Activated gamma-delta T cell treated with anti-CD3 and anti-CD28 coated beads, Interleukin-2, amount 50 U/mL, for 16 hours (primary cell): ENCODE measurements at places on chromosomes 16 and 17.

DNA sequence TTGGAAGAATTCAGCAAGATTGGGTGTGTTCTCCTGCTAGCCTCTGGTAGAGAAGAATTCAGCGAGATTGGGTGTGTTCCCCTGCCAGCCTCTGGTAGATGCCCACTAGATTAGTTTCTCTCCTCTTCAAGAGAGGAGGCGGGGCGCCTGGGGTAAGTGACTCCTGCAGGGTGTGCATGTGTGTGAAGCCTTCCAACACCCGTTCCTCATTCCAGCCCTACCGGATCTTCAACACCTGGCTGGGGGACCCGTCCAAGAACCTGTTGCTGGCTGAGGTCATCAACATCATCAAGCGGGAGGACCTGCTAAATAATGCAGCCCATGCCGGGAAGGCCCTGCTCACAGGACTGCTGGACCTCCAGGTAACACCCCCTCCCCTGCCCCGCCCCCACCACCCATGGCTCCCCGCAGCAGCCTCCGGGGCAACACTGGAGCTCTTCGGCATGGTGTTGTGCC lies 21.3 kb downstream of the TMEM186 start:
- DNase-seq, result no peak

DNA sequence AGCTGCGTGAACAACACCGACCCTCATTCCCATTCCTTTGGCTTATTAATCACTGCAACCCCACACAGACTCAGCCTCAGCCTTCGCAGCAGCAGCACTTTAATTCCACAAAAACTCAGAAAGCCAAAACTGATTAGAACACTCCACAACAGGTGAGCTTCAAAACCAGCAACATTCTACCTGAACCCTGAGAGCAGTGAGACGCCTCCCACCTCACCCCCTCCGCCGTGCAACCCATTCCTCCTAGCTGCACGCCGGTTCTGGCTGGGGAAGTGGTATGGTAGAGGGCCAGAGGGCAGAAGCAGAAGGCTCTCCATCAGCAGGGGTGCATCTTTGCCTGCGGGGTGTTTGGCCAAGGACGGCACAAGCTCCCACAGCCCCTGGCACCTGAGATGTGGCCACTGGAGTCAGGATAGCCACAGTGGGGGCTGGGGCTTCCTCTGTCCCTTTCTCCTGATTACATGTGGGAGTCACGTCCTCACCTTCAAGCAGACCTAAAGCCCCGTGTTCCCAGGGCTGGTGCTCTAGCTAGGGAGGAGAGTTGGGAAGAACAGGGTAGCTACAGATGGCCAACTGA lies 1.6 kb downstream of the BORCS6 start:
- DNase-seq, result no peak

DNA sequence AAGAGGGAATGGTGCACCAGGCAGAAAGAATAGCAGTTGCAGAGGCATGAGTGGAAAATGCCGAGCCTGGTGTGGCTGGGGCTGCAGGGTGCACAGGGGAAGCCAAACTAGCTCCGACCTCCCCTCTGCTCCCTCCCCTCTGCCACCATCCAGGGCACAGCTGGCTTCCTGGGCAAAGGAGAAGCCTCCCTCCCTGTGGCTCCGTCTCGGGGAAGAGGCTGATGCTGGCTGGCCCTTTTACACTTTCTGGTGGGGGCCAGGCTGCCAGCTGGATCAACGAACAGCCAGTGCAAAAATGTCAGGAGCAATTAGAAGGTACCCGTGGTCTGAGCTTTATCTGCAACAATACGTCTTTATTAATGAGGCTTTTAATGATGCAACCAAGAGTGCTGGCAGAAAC lies 37.1 kb upstream of the KCNJ12 start:
- DNase-seq, result no peak

DNA sequence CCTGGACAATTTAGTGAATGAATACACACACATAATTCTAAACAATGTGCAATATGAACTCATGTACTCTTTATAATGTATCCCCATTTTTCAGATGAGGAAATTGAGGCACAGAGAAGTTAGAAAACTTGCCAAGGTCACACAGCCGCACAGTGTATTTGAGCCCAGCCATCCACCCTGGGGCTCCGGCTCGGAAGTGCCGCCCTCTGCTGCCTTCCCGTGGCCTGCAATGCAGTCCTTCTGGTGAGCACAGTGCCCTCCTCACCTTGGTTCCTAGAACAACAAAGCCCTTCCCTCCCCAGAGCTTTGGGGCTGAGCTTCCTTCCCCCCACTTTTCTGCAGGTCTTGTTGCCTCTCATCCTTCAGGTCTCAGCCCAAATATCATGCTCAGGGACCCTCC lies 63.7 kb downstream of the C16orf78 start:
- no peak for DNase-seq

DNA sequence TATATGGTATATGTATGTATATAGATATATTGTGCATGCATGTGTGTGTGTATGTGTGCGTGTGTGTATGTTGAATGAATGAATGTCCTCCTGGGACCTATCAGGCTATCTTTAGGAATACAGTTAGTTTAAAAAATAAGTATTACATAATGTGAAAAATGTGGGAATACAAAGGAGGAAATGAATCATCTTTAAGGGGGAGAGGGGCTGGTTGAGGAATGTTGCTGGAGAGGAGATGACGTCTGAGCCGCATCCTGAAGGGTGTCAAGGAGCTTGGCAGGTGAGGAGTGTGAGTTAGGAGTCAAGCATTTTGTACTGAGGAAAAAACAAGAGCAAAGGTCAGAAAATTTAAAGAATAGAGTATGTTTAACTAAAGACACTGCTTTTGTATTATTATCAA lies 62.4 kb upstream of the NLK start:
- DNase-seq, result no peak

DNA sequence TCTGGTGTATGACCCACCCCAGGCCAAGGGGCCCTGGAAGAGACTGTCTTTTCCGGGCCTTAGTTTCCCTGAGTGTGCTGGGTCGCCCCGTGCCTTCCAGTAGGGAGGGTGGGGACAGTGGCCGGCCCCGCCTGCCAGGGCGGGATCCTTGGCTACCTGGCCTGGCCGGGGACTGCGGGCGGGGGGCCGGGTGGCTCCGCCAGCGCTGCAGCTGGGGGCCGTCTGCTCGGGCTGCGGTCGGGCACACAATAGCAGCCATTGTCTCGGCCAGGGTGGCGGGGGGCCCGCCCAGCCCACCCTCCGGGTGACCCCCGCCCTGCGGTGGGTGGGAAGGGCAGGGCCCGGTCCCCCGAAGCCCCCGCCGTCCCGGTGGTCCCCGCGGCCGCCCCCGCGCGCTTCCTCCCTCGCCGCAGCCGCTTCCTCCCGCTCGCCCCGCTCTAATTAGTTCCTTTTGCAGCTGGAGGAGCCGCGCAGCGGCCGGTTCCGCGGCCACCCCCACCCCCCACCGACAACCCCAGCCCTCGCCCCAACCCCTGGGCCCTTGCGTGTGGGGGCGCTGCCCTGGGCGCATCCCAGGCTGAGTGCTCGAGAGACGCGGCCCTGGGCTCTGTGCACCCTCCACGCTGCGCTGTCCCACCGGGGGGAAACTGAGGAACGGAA lies 11.6 kb downstream of the GLIS2 start:
- no peak for DNase-seq

- DNase-seq, result no peak
Observed at GRCh38 chr16:1794908-1795666, 1.6 kb upstream of the IGFALS start.

- DNase-seq, result no peak
Observed at GRCh38 chr17:82031885-82032627, 578 bp downstream of the RAC3 start.

- DNase-seq, result no peak
Observed at GRCh38 chr16:87739801-87740200, 26.0 kb downstream of the KLHDC4 start.

GRCh38 chr17:7835814-7836595 lies 2.0 kb downstream of the KDM6B start:
- DNase-seq, result no peak

GRCh38 chr17:39820541-39820940 lies 43.6 kb downstream of the IKZF3 start:
- no peak for DNase-seq

GRCh38 chr17:61581611-61582349 lies 9.2 kb downstream of the NACA2 start:
- DNase-seq, result no peak

DNA sequence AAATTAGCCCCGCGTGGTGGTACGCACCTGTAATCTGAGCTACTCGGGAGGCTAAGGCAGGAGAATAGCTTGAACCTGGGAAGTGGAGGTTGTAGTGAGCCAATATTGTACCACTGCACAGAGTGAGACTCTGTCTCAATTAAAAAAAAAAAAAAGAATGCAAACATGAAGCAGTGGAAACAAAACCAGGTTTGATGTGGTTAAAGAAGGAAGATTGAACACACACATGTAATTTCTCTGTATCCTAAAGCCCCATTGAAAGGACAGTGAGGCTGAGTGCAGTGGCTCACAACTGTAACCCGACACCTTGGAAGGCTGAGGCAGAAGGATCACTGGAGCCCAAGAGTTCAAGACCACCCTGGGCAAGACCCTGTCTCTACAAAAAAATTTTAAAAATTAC lies 26.5 kb upstream of the SBK1 start:
- no peak for DNase-seq

- no peak for DNase-seq
Observed at GRCh38 chr17:68790492-68790891, 164.7 kb downstream of the ABCA8 start.

- DNase-seq, result no peak
Observed at GRCh38 chr17:82767041-82767754, 15.3 kb downstream of the TBCD start.

DNA sequence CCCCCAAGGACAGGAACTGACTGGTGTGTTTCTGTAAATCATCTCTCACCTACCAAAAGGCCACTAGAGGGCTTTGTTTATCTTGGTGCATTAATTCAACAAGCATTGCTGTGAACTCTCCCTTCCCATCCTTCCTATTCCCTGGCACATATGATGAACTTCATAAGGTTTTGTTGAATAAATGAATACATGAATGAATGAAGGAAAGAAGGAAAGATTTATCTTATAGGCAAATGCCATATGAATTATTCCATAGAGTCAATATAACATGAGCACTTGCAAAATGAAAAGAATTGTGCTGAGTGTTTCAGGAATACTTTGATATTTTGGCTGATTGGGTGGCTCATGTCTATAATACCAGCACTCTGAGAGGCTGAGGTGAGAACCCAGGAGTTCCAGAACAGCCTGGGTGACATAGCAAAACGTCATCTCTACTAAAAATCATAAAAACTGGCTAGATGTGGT lies 4.3 kb downstream of the SPDYE4 start:
- no peak for DNase-seq

GRCh38 chr17:75776386-75777295 lies 8.0 kb upstream of the UNK start:
- DNase-seq, result no peak

- DNase-seq, result no peak
Observed at GRCh38 chr17:70110443-70110880, 35.4 kb downstream of the KCNJ16 start.

- no peak for DNase-seq
Observed at GRCh38 chr17:57557416-57557815, 187.7 kb downstream of the CCDC182 start.

DNA sequence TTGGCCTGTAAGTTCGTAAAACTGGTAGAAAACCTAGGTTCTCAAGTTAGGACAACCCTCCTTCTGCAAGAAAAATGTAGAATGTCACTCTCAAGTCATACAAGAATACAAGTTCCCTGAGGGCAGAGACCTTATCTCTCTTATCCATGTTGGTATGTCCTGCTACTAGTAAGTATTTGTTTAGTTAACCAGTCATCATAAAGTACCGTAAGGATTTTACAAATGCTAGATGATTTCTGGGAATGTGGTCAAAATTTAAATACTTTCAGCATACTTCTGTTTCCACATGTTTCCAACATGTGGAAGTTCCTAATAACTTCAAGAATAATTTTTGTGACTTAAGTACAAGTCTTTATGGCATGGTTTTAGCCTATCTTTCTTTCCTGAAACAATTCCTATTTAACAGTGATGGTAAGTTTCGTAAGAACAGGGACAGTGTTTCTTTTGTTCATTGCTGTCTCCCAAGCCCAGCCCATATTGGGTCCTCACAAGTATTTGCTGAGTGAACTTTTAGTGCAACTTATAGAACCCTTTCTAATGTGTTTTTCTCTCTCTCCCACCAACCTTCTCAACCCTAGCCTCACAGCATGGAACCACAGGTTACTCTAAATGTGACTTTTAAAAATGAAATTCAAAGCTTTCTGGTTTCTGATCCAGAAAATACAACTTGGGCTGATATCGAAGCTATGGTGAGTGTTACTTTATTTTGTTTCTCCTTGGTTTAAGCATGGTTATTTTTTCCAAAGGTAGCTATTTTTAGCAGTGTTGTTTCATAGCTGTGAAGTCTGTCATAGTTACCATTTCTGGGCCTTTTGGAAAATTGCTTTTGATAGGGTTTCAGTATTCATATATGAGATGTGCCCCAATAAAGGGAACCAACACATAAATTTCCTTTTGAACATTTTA lies 4.5 kb downstream of the NBR1 start:
- no peak for DNase-seq

DNA sequence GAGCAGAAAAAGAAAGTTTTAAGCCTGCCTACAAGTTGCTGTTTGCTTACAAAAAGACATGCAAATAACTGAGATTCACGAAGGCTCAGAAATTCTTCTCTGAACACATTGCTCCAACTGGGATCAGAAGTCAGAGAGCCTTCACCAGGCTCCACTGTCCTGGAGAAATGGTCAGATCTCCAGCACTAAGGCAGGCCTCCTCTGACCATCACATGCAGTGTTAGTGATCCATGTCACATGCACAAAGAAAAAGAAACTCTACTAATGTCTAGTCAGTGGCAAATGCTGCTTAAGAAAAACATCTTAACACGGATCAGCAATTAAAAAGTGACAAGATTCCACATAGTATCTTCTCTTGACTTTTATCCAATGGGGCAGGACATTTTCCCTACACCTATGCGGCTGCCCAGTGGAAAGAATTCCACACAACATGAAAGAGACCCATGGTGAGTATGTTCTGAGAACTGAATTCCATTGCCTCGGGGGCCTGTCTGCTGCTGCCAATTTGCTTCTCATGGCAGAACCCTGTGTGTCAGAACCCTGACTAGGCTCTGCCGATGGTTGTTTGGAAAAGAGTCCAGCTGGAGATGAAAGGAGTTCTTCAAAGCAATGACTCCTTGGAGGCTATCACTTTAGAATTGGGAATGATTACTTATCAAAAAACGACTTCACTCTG lies 96.6 kb downstream of the HIC1 start:
- DNase-seq, result no peak

GRCh38 chr16:88619859-88620815 lies 18.2 kb upstream of the IL17C start:
- peak; percentile 64 for DNase-seq

- no peak for DNase-seq
Observed at GRCh38 chr17:81902653-81903414, 796 bp downstream of the NPB start.

DNA sequence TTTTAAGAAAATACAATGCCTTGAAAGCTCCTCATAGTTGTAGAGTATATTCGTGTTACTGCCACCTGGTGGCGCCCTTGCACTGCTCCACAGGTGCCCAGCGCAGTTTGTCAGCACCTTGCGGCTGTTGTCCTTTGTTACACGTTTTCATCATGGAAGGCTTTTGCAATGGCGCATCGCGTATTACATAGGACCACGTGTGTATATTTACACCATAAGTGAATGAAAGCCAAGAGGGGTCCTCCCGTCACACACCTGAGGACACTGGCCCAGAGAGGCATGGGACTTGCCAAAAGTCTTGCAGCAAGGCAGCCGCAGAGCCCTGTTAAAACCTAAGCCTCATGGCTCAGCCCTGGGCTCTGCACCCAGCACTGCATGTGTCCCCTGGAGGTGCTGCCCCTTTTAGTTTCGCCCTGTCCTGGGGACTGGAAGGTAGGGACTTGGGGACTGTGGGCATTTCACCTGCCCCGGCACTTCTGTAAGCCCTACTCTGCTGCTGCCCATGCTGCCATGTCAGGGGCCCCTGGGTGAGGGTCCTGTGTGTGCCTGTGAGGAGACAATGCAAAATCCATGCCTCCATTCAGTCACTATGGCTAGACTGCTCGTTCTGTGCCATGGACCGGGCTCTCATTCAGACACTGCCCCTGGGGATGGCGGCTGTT lies 24.3 kb downstream of the POLR3E start:
- DNase-seq, result peak; percentile 35
